ENCODE measurements at places on chromosomes 4 and X. TPM values are rescaled to one million over a fixed set of nuclear protein-coding genes. Genes with fewer than 3 reads are reported as not detected.
A peak's percentile ranks its signal among the peaks of the same experiment; 100 is the strongest.

DNA sequence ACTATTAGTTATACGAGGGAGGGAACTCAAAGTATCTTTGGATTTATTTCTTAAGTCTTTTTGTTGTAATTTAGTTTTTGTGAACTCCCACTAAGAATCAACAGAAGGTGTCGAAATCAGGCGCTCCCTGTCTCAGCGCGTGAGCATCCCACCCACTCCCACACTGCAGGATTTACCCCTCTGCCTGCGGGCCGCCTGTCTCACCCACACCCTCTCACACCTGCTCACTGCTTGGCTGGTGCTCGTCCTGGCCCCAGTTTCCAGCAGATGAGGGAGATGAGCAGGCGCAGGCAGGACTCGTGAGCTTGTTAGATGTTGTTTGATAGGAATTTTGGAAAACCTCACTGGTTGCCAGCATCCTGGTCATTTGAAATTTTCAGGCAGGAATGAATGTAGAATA is 20.8 kb upstream of the HGFAC start:
- no peaks in the 10 kb centered on the region for H3K4me1 ChIP-seq
- no peak overlapping the region for H3K4me3 ChIP-seq
- H3K27me3 ChIP-seq = no peaks in the 10 kb centered on the region
- DNase-seq = no peak

DNA sequence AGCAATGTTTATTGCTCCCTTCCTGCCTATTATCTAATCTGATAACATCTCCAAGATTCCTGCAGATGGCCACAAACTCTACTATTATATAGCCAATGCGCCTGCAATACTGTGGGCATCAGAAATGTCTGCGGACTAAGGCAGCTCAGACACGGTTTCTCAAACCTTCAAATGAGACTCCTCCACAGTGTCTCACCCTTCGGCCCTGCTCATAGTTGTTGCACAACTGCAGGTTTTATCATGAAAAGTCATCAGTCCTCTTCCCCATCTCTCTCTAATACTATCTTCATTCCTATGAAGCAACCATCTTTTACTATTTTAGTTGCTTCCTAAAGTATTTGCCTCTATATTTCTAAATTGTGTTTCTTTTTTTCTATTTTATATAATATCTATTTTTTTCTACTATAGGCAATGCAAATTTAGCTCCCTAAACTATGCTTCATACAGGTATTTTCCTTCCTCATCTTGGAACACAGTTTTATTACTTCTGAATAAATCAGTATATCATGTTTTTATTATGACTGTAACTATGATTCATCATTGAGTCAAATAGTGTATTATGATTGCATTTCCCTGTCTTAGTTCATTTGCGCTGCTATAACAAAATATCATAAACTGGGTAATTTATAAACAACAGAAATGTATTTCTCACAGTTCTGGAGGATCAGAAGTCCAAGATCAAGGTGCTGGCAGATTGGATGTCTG is 129.7 kb upstream of the EDNRA start:
- H3K4me1 ChIP-seq = peaks cover 7% of the 10 kb centered on the region
- H3K36me3 ChIP-seq = peaks cover 5% of the 10 kb centered on the region
- H3K27ac ChIP-seq = no peak overlapping the region
- no peak for DNase-seq

GRCh38 chr4:104394406-104395167 is 100.1 kb downstream of the CXXC4 start:
- peaks cover 8% of the 10 kb centered on the region for H3K27me3 ChIP-seq
- H3K4me3 ChIP-seq = peak overlapping the region; percentile 33
- H3K36me3 ChIP-seq = no peaks in the 10 kb centered on the region
- DNase-seq = no peak

GRCh38 chr4:4893721-4894120 is 34.3 kb downstream of the MSX1 start:
- DNase-seq = no peak
- no peaks in the 10 kb centered on the region for H3K4me1 ChIP-seq
- H3K27me3 ChIP-seq = peaks cover 68% of the 10 kb centered on the region
- no peaks in the 10 kb centered on the region for H3K36me3 ChIP-seq
- no peak overlapping the region for H3K27ac ChIP-seq

Gene FDCSP
- total RNA-seq = not detected

Gene SPARCL1
- 4.0 TPM for total RNA-seq

Gene TDO2
- total RNA-seq = not detected

Gene RBM46
- total RNA-seq = not detected
